ENCODE measurements at places on chromosomes 6 and 20. TPM values are rescaled to one million over a fixed set of nuclear protein-coding genes. Genes with fewer than 3 reads are reported as not detected.

Gene PPIL6
- total RNA-seq = 3.9 TPM

Gene TXNDC5
- 150 TPM for total RNA-seq

Gene TP53TG5
- not detected for total RNA-seq

Gene BTN1A1
- total RNA-seq = not detected

Gene SULF2
- 22.8 TPM for total RNA-seq

Gene VWA7
- total RNA-seq = 1.5 TPM

Gene LY6G6C
- not detected for total RNA-seq

Gene JPH2
- total RNA-seq = 3.2 TPM

Gene HNF4A
- total RNA-seq = 15.4 TPM

Gene ACSS1
- total RNA-seq = 14.2 TPM

Gene ARMC12
- 0.38 TPM for total RNA-seq

Gene ANGPT4
- not detected for total RNA-seq
